Ascending aorta (tissue), 2 donors: ENCODE measurements at places on chromosomes 6 and 20. TPM values are rescaled to one million over a fixed set of nuclear protein-coding genes. Genes with fewer than 3 reads are reported as not detected.

DNA sequence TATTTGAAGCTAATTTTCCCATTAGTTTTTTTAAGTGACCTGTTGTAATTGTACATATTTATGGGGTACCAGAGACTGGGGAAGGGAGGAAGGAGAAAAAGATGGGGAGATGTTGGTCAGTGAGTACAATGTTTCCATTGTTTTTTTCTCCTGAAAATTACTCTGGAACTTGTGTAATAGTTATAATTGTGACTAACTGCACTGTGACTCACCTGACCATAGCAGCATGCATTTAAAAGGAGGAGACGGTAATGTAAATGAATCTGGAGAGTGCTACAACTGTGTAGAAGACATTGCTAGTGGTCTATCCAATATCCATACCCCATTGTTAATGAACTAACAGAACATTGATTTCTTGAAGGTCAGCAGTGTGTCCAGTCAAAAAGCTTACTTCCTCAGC is 133.4 kb downstream of the RFPL4B start:
- DNase-seq = no peak

Gene SRC
- total RNA-seq = 67.4 TPM

Gene LAMA4
- total RNA-seq = 49.0 TPM

GRCh38 chr6:125918681-125919566 is 37.6 kb upstream of the HINT3 start:
- no peak for DNase-seq

Gene JARID2
- 5.0 TPM for total RNA-seq

Gene MAK
- not detected for total RNA-seq

DNA sequence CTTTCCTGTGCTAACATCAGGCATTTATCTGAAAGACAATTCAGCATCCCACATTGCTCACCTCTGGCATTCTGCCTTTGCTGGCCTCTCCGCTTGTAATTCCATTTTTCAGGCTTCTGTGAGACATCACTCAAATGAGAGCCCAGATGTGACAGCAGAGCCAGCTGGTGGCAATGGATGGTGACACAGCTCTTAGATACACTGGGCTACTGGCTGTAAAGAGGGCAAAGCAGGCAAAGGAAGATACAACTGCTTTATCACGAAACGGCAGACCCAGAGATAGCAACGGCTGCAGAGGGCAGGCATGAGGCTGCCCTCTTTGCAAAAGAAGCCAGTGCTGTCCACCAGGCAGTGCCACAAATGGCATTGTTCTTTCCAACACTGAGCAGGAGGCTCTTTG is 329.8 kb downstream of the KIF16B start:
- no peak for DNase-seq

Gene HCK
- total RNA-seq = 16.8 TPM

GRCh38 chr6:152232501-152233151 is 404.5 kb downstream of the SYNE1 start:
- DNase-seq = no peak
